ENCODE measurements at places on chromosomes 1 and 21.

- no peak for DNase-seq
Observed at GRCh38 chr1:205502992-205503391, 1.5 kb upstream of the CDK18 start.

DNA sequence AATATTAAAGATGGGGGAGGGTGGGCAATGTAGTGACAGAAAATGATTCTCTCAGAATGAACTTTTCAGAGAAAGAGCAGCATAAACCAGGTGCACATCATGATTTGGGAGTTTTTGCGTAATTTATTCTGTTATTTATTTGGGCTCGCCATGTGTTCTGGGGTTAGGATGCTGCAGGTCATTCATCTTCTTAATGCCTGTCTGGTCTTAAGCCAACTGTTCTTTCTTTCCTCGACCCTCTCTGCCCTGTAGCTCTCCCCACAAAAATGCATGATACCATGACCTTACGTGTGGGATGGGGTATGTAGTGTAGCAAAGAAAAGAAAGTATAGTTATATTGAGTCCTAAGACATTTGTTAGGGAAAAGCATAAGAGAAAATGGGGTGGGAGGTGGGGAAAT, 12.3 kb upstream of the TARS2 start:
- no peak for DNase-seq

- DNase-seq, result no peak
Observed at GRCh38 chr1:240652549-240652948, 40.6 kb upstream of the GREM2 start.

GRCh38 chr1:33260439-33260838, 4.1 kb downstream of the ZNF362 start:
- no peak for DNase-seq

DNA sequence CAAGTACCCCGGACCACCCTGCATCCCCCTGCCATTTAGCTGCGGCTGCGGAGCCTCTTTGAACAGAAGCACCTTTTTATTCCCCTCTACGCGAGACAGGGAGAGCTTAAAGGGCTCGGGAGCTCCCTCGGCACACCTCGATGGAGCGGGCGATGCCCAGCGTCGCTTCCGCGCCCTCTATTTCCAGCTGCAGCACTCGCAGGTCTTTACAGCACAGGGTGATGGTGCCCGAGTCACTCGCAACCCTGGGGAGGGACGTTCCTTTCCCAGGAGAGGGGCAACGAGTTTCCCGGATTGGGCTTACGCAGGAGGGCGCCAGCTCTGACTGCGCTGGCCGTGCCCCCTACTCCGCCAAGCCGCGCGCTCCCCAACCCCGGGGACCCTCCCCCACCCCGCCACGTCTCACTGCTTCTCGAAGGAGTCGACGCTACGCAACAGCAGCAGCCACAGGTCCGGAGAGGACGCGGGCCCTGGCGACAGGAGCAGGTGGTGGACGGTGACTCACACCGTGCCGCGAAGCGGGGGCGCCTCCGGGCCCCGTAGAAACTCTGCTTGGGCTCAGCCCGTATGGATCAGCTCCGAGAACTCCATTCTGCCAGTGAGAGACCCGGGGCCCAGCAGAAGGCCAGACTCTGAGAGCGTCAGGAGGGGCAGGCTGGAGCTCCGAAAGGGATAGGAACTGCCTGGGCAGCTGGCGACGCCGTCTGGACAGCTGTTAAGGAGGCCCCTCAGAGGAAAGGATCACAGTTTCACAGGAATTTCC, 5.8 kb upstream of the FAM167B start:
- DNase-seq, result no peak

All from retinal pigment epithelial cell (primary cell).